Fibroblast of the conjunctiva (primary cell): ENCODE measurements at places on chromosomes 5 and 9.

GRCh38 chr5:156963125-156963524, at the start of gene TIMD4:
Gene TIMD4, minus strand, starts transcription at chr5:156963226. Its CDS starts 28 bp downstream, at chr5:156963198.
- no peak for DNase-seq

DNA sequence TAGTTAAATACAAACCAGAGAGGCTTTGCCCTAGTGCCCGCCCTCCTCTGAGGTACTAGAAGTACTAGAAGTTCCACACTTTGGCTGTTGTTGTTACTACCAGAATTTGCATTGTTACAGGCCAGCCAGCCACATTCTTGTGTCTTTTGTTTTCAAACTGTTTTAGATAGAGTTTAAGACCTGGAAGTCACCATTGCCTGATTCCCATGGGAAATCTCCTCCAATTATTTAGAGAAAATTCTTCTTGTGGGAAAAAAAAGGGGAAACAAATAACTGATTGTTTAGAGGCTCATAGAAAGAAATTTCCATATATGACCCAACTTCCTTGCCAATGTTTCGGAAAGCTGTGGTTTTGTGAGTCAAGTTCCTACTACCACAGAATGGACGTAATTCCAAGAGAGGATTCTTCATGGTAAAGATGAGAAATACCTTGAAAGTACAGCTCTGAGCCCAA, 252.2 kb downstream of the GOLPH3 start:
- no peak for DNase-seq

DNA sequence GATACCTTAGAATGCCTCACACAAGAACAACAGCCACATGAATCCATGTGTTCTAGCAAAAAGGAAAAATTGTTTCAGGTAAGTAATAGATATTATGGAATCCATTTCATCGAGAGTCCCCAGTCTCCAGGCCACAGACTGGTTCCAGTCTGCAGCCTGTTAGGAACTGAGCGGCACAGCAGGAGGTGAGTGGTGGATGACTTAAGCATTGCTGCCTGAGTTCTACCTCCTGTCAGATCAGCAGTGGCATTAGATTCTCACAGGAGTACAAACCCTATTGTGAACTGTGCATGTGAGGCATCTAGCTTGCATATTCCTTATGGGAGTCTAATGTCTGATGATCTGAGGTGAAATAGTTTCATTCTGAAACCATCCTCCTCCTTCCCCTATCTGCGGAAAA, 207.0 kb downstream of the CSNK1G3 start:
- DNase-seq, result no peak

- no peak for DNase-seq
Measured at GRCh38 chr9:112375361-112375760, 4.5 kb upstream of the HSDL2 start.

DNA sequence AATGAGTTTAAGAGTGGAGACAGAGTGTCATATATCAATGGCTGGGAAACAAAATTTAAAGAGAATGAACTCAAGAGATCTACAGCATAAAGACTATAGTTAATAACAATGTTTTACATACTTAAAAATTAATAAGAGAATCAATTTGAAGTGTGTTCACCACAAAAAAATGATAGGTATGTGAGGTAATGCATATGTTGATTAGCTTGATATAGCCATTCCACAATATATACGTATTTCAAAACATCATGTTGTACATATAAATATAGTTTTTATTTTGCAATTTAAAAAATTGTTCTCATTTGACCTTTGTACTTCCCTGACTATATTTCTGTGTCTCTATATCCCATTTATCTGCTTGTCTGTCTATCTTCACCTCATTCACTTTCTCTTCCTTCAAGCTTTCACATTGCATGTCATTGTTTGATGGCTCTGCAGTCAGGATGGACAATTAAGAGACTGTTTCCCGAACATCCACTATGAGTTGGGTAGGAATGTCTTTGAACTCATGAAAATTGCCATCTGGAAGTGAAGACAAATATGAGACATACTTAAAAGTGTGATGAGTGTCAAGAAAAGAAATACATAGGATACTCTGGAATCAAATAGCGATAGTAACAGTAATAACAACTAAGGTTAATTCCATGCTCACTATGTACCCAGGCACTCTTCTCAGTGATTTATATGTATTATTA, 359.9 kb upstream of the ACTBL2 start:
- DNase-seq, result no peak

- DNase-seq, result no peak
Measured at GRCh38 chr9:4663956-4664355, 1.9 kb downstream of the PLPP6 start.

DNA sequence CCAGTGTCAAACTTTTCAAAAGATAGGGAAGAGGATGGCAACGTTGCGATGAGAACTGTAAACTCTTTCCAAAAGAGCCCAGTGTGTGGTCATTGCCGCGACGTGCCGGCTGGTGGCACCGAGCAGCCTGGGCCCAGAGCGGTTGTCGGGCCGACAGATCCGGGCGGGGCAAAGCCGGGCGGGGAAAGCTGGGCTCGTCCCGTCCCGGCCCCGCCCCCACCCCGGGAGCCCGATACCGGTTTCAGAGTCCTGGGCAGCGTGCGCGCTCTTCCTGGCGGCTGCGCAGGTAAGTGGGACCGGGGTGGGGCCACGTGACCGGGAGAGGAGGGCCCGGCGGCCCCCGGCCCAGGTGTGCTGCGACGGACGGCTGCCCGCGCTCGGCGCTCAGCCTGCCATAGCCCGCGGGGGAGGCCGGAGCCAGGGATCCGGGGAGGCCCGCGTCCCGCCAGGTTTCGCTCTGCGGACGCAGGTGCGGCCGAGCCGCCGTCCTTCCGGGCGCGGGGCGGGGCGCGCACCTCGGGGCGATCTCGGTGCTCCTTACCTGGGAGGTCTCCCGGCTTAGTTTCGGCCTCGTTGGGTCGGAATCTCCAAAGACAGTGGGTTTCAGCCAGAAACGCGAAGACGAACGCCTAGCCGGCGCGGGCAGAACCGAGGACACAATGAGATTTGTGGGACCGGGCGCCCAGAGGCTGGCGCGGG, at the start of gene MARVELD2:
Gene MARVELD2 (plus strand): TSS at position 232 of the 699 bp plus-strand sequence. CDS start 4,270 bp downstream, outside the sequence.
- peak; percentile 32 for DNase-seq

DNA sequence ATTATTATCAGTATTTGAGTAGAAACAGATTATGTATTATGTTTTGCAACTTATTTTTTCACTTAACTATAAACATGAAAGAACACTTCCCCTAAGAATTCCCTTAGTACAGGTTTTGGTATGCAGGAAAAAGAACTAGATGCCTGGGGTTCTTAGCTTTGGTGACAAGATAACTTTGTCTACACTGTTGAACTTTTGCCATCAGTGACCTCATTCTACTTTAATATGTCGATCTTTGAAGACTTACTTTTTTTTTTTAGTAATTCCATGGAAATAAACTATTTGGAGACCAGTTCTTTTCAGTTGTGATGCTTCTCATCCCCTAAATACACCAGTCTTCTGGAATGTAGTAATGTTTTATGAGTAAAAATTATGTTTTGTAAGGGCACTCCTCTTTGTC, 34.3 kb downstream of the ZNF462 start:
- no peak for DNase-seq

DNA sequence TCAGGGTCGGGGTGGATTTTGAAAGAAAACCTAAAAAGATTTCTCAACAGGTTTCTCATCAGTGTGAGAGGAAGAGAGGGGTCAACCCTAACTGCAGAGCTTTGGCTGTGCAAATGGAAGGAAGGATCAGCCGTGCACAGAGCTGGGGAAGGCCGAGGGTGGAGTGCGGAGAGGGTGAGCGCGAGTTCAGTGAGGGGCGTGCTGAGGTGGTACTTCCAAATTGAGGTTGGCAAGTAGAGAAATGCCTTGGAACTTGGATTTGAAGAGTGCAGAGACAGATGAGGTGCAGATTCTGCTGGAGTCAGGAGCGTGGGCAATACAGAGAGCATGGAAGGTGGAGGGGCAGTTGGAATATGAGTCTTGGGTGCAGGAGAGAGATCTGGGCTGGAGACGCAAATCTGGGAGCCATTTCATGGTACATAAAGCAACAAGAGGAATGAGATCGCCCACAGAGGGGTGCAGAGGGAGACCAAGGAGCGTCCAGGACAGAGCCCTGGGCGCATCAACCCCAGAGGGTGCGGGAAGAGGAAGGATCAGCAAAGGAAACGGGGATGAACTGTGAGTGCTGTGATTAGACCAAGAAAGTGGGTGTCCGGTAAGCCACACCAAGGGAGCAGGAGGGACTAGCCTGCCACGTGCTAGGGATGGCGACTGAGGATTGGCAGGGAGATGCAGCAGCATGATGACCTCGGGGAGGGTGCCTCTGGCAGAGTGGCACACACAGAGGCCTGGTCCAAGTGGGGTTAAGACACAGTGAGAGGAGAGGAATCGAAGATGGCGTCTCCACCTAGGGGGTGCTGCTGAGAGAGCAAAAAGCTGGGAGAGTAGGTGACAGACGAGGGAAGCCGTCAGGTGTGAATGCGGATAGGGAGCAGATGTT, 105.8 kb downstream of the ADAMTS2 start:
- DNase-seq, result no peak

DNA sequence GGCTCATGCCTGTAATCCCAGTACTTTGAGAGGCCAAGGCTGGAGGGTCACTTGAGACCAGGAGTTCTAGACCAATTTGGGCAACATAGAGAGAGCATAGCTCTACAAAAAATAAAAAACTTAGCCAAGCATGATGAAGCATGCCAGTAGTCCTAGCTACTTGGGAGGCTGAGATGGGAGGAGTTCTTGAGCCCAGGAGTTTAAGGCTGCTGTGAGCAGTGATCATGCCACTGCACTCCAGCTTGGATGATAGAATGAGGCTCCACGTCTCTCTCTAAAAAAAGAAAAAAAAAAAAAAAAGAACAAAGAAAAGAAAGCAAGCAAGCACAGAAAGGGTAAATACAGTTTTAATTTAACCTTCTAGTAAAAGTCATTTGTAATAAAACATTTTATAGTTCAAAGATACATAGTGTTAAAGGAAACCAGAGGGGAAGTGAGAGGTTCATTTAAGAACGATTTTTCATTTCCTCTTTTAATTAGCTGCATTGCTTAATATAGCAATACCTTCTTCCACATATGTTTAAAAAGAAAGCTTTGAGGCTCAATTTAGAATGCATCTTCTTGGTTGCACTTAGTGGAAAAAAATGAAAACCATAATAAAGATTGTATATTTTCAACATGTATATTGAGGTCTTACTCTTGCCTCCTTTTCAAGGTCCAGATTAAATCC, 14.9 kb downstream of the GAPT start:
- DNase-seq, result no peak

- DNase-seq, result no peak
Measured at GRCh38 chr9:110208031-110208430, at the start of gene C9orf152. Gene C9orf152, minus strand, starts transcription at chr9:110208159. Its CDS starts 580 bp downstream, at chr9:110207579.

GRCh38 chr5:1493413-1493812, 30.3 kb downstream of the LPCAT1 start:
- no peak for DNase-seq

DNA sequence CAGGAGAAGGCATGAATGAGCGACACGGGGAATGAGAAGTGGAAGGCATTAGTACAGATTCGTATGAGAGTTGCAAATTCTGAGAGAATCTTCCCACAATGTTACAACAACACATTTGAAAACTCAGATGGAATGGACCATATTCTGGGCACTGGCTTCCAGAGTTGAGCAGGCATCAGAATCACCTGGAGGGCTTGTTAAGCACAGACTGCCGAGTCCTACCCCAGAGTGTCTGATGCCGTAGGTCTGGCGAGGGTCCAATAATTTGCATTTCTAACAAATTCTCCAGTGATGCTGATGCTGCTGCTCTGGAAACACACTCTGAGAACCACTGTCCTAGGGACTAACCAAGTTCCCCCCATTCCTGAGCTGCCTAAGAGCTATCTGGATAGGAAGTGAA, 2.9 kb upstream of the TLX3 start:
- DNase-seq, result no peak

DNA sequence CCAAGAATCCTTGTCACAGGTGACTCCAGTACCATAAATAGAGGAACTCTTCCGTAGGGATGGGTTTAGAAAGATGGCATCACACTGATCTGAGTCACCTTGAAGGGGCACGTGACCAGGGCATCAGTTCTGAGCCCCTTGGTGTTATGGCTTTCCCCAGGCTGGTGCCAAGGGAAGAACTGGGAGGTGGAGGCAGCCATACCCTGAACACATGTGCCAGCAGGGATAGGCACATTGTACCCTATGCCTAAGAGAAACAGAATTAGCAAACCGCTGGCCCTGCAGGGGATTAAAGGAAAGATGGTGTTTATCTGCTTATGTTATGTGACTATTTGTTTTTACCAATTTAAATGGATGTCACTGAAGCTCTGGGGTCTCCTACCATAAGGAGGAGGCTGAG, 196.2 kb downstream of the RGS3 start:
- DNase-seq, result no peak

DNA sequence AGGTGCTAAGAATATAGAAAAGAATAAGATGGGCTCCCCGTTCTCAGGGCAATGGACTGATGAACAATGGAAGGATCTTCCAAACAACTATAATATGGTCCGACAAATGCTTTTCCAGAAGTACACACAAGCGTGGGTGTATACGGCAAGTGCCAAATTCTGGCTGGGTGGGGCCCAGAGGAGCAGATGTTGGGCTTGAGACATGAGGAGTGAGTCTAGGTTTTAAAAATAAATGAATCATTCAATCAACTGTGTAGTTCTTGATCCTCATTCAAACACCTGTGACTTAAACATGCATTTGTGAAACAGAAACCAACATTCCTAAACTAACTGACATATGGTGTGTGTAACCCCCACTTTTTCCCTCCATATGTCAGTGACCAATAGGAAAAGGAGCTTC, 47.9 kb downstream of the MFAP3 start:
- no peak for DNase-seq

- DNase-seq, result no peak
Measured at GRCh38 chr9:82934949-82935348, 128.0 kb downstream of the RASEF start.

- DNase-seq, result no peak
Measured at GRCh38 chr5:10665799-10666198, 95.2 kb downstream of the DAP start.
